Stimulated activated CD8-positive, alpha-beta memory T cell treated with anti-CD3 and anti-CD28 coated beads, Interleukin-7, amount 100 ng/mL, for 4 hours (primary cell): ENCODE measurements at places on chromosomes 7 and 10.

- no peak for DNase-seq
Measured at GRCh38 chr10:11864727-11865126, 41.6 kb downstream of the PROSER2 start.

DNA sequence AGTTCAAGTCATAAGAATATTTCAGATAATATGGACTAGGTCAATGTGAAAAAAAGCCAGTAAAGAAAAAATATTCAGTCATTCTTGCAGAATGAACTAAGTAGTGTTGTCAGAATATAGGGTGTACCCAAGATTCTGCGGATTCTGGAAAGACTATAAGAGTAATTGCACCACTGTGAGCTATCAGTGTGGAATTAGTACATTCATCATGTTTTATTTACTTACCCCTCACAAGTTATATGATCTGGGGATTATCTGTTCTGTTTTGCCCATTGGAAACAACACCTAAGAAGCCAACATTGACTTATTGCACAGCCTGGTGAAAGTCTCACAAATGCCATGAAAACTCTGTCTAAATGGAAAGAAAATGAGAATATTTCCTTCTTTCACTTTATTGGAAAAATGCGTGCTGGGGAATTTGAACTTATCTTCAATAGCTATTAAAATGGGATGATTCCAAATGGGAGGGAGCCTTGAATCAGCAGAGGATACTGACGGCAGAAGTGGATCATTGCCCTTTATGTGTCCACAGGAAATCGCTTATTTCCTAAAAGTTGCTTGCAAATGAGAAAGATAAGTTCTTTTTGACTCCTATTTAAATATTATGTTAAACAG is 563.3 kb upstream of the POM121L12 start:
- DNase-seq = no peak

DNA sequence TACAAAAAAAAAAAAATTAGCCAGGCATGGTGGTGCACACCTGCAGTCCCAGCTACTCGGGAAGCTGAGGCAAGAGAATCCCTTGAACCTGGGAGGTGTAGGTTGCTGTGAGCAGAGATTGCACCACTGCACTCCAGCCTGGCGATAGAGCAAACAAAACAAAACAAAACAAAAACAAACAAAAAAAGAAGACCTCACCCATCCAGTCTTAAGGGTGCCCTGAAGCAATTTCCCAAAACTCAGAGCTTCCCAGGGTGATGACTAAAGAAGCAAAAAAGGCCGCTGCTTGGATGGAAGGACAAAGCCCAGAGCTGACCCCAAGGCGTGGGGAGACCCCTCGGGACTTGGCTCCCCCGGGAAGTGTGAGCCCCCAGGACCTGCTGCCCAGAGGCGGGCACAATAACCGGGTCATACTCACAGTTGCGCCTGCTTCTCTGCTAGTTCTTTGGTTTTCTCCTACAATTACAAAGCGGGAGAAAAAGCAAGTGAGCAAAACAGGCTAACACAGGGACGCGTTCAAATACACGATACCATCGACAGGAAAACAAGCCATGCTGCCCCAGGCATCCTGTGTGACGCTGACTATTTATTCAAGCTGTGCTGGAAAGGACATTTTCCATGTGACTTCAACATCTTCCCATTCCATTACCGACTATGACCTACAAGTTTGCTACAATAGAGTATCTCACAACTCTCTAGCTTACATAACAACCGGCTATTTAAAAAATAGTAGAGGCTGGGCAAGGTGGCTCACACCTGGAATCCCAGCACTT is 29.9 kb downstream of the PAPOLB start:
- DNase-seq = no peak

GRCh38 chr10:45592926-45593325 is 79.6 kb downstream of the ZFAND4 start:
- DNase-seq = no peak

DNA sequence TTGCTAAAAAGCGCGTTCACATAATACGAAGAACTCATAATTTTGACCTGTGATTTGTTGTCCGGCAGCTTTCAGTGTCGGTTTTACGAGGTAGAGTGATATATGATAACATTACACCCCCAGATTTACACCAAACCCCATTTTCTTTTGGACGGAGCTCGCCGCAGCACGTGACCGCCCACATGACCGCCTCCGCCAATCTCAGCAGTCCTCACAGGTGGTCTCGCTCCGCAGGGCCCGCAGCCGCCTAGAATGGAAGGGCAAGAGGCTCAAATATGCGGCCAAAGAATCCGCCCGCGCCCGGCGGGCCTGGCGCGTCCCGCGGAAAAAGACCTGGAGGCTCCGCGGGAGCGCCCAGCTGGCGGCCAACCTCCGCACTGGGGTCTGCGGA is at the start of gene HOXA7:
HOXA7 (minus strand) TSS at position 168 of the 391 bp plus-strand sequence; CDS start at position 38, 130 bp downstream.
- DNase-seq = no peak

- no peak for DNase-seq
Measured at GRCh38 chr7:122802301-122802751, 83.9 kb downstream of the CADPS2 start.

GRCh38 chr10:78672918-78673317 is 395.8 kb upstream of the ZMIZ1 start:
- DNase-seq = no peak

DNA sequence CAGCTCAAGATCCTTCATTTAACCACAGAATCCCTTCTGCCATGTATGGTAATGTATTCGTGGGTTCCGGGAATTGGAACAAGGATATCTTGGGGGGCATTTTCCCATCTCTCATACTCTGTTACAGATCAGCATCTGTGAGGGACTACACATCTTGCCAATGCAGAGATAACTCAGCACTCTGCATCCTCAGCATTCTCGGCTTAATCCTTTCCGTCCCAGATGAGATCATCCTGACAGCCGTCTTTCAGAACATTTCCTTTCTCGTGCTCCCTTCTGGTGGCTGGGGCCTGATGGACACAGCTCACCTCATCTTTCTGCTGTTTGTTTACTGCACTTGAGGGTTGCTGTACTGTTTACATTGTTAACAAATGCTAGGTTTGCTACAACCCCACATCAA is 25.3 kb downstream of the FKBP6 start:
- DNase-seq = no peak

DNA sequence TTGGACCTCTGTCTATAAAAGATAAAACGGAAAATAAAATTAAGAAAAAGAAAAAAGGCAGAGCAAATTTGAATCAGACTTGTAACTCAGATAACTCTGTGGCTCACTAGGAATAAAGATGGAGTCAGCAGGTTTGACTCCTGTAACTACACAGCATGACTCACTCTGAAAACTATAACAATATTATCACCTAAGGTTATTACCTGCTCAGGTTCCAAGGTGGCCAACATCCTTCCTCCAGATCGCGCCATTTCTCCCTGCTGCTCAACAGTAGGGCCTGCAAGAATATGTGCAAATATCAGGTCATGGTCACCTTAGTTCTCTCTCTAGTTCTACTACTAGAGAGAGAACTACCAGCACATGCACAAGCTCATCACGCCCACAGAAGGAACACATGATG is 30.0 kb downstream of the ALDH18A1 start:
- no peak for DNase-seq

- no peak for DNase-seq
Measured at GRCh38 chr10:86083206-86083605, 283.4 kb downstream of the GRID1 start.

DNA sequence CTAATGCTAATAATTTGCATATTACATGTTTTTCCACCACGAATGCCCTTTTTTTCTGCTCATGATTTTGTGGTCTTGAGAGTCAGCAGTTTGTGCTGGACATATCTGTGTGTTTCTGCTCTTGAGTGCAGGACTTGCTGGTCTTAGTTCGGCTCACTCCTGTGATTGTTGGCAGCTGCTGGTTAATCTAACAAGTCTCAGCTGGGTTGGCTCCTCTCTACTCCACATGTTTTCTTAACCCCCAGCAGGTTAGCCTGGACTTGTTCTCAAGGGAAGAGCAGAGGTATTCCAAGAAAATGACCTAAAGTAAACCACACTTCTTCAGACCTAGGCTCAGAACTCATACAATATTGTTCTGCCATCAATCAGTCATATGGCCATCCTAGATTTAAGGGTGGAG is 1238.9 kb downstream of the XPNPEP1 start:
- no peak for DNase-seq

DNA sequence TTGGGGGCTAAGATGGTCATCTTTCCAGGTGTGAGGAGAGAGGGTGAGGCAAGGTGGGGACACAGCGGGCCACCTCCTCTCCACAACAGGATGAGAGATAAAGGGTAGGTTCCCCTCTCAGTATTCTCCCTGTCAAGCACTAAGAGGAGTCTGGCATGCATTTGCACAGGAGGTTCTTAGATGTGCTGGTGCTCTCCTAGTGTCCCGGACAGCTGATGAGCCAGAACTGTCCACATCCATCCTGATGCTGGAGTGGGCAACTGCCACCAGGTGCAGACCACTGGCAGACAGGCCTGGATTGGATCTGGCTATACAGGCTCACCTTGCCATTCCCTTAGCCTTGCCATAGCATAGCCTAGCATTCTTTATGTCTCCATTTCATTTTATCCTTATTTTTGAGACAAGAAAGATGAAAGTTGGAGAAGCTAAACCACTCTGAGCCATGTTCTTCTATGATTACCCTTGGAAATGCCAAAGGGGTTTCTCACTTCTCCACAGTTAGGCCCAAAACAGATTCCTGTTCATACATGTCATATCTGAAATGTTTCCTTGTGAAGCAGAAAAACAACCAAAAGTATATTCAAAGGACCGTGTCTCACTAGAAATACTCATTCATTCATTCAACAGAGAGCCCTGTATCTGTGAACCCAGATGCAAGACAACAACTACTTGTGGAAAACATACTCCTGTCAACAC is 48.8 kb upstream of the ANTXRL start:
- DNase-seq = no peak

DNA sequence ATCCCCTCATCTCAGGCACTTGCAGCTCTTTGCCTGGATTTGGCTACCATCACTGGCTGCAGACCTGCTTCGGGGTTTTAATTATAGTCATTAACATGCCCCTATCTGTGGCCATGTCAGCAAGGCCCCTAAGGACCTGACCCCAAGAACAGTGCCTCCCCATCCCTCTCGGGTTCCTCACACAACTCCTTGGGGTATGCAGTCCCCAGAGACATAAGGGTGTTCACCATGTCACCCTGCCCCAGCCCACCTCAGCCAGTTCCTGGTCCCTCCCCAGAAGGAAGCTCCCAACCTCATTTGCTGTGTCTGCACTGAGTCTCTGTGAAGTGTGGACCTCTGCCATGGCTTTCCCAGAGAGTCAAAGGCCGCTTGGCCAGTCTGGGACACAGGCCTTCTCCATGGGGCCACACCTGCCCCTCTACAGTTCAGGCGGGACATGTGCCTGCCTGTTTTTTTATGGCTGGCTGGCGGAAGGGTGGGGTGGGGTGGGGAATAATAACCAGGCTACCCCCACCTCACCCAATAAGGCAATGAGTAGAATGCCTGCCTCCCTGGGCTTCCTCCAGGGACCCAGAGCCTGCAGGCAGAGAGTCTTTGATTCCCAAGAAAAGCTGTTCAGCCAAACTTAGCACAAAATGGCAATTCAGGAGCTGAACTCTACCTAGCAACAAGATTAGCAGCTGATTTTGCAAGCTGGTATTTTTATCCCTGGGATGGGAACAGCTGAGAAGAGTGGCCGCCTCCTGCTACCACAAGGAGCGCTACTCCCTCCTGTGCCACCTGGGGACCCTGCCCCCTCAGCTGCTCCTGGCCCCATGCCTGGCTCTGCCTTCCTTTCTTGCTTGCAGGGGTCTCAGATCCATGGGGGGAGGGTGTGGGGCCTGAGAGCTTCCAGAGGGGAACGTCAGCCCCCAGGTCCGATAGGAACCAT is 23.7 kb upstream of the CAMK2B start:
- DNase-seq = no peak

DNA sequence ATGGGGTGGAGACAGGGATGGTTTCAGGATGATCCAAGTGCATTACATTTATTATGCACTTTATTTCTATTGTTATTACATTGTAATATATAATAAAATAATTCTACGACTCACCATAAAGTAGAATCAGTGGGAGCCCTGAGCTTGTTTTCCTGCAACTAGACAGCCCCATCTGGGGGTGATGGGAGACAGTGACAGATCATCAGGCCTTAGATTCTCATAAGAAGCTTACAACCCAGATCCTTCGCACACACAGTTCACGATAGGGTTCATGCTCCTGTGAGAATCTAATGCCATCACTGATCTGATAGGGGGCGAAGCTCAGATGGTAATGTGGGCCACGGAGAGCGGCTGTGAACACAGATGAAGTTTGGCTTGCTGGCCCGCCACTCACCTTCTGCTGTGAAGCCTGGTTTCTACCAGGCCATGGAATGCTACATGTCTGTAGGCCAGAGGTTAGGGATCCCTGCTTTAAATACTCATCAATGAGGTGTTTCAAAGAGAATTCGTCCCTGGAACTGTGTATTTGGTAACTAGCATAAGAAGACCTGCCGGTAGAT is 21.2 kb upstream of the PRKCQ start:
- DNase-seq = no peak

DNA sequence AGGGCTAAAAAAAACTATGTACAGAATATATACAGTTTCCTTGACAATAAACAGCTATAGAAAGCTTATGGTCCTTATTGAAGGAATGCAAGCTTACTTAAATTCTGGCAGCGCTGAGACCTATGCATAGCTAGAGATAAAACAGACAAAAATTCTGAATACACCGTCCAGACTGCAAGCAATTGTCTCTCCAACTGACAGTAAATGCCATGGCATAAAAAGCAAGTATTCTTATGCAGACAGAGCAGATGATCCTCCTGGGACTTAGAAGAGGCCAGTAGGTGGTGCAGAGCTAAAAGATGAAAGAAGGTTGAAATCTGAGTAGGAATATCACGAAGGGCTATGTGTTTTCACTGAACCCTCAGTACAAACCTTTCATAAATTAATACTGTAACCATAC is 157.0 kb upstream of the CACNA2D1 start:
- DNase-seq = no peak

DNA sequence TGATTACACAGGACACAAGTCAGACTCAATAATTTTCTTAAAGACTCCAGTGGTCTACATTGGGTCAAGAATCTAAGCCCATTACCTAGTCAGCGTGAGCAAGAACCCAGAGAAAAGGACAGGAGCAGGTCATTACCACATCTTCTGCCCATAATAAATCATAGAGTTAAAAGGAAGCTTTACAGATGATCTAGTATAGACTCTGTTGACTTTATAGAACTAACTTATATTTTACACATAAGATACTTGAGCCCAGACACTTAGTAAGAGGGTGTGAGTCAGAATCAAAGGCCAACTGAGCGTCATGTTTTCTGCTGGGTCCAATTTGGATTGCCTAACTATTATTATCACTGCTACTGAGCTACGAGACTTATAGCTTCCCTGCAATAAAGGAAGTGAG is 206.1 kb upstream of the NPSR1 start:
- DNase-seq = no peak

DNA sequence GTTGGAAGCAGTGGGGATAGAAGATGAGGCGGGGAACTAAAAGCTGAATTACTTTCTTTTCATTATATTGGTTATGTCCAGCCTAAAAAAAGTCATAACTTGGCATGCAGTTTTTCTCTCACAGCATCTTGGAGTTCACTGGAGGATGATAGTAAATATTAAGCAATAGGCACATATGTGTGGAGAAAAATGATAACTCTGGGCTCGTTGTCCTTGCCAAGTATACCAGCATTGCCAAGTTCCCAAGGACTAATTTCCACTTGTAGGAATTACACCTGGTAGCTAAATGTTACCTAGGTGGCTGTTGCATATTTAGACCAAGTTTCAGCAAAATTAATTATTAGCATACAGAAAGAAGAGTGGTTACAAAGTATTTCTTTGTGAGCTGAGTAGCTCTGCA is 1007.6 kb downstream of the ANKRD7 start:
- DNase-seq = no peak

- DNase-seq = no peak
Measured at GRCh38 chr7:132654150-132654549, 77.9 kb upstream of the PLXNA4 start.
